ENCODE measurements at places on chromosomes 2 and 18.

DNA sequence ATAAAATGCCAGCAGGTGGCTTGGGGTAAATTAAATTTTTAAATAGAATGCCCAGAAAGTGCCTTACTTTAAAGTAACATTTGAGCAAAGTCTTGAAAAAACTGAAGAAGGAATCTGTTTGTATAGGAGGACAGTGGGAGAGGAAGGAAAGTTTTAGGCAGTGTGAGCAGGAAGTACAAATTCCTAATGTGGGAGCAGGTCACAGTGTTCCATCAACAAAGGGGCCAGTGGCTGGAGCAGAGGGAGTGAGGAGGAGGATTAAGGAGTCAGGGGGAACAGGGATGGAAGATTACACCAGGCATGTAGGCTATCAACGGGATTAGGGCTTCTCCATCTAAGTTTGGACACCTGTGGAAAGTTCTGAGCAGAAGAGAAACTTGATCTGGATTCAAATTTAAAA is 439.2 kb upstream of the REG3G start:
- H3K27me3 ChIP-seq = no peaks in the 10 kb centered on the region
- H3K4me3 ChIP-seq = no peak overlapping the region
- H3K4me1 ChIP-seq = no peaks in the 10 kb centered on the region
- H3K27ac ChIP-seq = no peak overlapping the region
- H3K36me3 ChIP-seq = no peaks in the 10 kb centered on the region
- DNase-seq = no peak

GRCh38 chr2:14256890-14257289 is 375.6 kb upstream of the LRATD1 start:
- H3K27ac ChIP-seq = no peak overlapping the region
- DNase-seq = no peak
- H3K4me1 ChIP-seq = no peaks in the 10 kb centered on the region
- H3K4me3 ChIP-seq = no peak overlapping the region
- H3K36me3 ChIP-seq = no peaks in the 10 kb centered on the region
- no peaks in the 10 kb centered on the region for H3K27me3 ChIP-seq

- H3K4me1 ChIP-seq = peaks cover 40% of the 10 kb centered on the region
- H3K27ac ChIP-seq = peak overlapping the region; percentile 100
- DNase-seq = no peak
- peak overlapping the region; percentile 100 for H3K4me3 ChIP-seq
- H3K36me3 ChIP-seq = peaks cover 19% of the 10 kb centered on the region
Measured at GRCh38 chr2:105336786-105337121, 586 bp upstream of the C2orf49 start.

DNA sequence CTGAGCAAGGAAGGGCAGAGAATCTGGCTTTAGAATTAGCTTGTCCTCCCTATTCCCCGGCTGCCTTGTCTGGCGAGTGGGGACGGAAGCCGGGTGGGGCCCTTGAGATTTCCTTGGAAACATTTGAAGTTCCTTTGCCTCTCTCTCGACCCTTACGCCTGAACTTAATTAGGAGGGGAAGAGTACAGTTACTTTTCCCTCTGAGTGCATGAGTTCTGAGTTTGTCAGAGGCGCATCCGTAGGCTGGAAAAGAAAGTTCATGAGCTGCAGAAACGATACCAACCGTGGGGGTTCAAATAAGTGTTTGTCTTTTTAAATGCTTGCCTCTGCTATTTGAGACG is 468 bp downstream of the PIKFYVE start:
- H3K4me3 ChIP-seq = peak overlapping the region; percentile 85
- peaks cover 37% of the 10 kb centered on the region for H3K4me1 ChIP-seq
- peaks cover 17% of the 10 kb centered on the region for H3K36me3 ChIP-seq
- DNase-seq = no peak
- peak overlapping the region; percentile 94 for H3K27ac ChIP-seq

Measured in activated CD8-positive, alpha-beta T cell treated with anti-CD3 and anti-CD28 coated beads, Interleukin-2, amount 10 ng/mL, durations not matched to agents 7 days and 5 days (primary cell).